Activated CD4-positive, alpha-beta T cell treated with anti-CD3 and anti-CD28 coated beads, Interleukin-2, amount 50 U/mL, for 48 hours (primary cell): ENCODE measurements at places on chromosomes 7 and 10.

DNA sequence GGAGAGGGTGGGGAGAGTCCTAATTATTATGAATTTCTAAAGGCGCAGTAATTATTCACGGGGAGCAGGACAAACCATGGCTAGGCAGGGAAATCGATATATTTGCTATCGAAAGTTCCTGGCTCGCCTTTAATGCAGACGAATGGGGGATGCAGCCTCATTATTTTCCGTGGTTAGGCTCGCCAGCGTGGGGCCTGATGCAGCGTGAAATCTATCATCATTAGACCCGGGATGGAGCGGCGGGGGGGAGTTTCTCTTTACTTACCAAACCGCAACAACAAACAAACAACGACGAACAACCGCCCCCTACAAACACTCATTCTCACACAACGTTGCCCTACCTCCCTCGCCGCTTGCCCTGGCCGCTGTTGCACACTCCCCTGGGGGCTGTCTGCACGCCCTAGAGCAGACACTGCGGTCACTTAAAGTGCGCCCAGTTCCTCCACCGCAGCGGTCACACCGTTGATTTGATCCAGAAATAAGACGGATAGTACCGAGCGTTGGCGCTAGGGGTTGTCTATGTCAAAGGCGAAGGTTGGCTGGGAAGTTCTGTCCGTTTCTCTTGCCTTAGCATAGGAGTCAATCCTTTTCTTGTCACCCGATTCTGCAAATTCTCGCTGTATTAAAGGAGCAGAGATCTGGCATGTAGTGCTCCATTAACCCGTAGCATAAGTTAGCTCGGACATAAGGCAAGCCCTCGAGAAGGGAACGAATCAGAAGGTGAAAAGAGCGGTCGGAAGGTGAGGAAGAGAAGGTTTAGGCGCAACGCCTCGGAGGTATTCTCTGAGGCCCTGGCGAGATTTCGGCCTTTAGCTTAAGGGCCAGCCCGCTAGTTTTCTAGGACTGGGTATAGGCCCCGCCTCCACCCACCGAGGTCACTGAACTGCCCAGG is 10.4 kb downstream of the NXPH1 start:
- no peak for DNase-seq

DNA sequence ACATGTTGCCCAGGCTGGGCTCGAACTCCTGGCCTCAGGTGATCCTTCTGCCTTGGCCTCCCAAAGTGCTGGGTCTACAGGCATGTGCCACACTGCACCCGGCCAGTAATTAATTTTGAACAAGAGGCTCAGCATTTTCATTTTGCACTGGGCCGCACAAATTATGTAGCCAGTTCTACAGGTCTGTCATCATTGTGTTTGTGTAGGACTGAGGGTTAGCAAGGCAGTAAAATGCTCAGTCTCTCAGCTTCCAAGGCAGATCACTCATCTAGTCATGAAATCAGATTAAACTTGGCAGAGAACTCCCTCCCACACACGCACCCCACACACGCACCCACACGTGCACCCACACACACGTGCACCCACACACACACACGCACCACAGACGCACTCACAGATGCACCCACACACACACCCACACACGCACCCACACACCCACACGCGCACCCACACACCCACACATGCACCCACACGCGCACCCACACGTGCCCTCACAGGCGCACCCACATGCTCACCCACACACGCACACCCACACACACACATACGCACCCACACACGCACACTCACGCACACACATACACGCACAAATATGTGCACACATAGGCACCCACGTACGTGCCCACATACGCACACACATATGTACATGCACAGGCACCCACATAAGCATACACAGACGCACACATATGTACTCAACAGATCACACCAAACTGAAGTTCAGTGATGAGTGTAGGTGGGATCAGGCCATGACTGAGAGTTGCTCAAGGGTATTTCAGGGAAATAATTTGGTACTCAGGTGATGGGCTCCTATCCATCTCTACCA is 27.8 kb upstream of the PROSER2 start:
- DNase-seq, result no peak

GRCh38 chr10:60645980-60646379 is 132.3 kb upstream of the CDK1 start:
- DNase-seq, result no peak

GRCh38 chr10:50807851-50808776 is 68.4 kb downstream of the ASAH2B start:
- no peak for DNase-seq

- DNase-seq, result no peak
Observed at GRCh38 chr10:26335574-26336093, 102.5 kb upstream of the APBB1IP start.

DNA sequence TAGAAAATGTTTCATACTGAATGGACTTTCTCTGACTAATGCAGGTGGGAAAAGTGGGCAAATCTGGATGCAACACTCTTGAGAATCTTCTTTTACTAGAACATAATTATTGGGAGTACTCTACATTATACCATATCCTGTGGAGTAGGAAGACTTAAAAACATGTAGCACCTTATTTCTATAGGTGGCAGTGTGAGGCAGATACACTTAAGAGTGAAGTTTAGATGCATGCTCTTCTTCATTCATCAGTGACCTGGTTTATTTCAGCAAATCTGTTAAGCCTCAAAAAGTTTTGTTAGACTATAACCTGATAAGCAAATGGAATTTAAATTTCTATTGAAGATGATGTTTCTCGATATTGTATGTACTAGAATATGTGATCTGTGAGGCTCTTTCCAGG is 1087.1 kb upstream of the LRRN3 start:
- DNase-seq, result no peak
